ENCODE measurements at places on chromosomes 4 and X. TPM values are rescaled to one million over a fixed set of nuclear protein-coding genes. Genes with fewer than 3 reads are reported as not detected.

TMSB15A gene
- 0.32 TPM for total RNA-seq

CTAG2 gene
- total RNA-seq: not detected

REELD1 gene
- not detected for total RNA-seq

USP17L12 gene
- total RNA-seq: not detected

SLC4A4 gene
- total RNA-seq: 0.85 TPM

GABRA4 gene
- not detected for total RNA-seq

S100P gene
- not detected for total RNA-seq

HAND2 gene
- 0.49 TPM for total RNA-seq

CT45A3 gene
- total RNA-seq: not detected

CHRNA9 gene
- 0.16 TPM for total RNA-seq

KLB gene
- total RNA-seq: not detected

P2RY4 gene
- not detected for total RNA-seq

LPAR4 gene
- 4.7 TPM for total RNA-seq

CENPU gene
- 1.8 TPM for total RNA-seq

AMOT gene
- 12.0 TPM for total RNA-seq

MAGIX gene
- 2.2 TPM for total RNA-seq
